Choroid plexus epithelial cell (primary cell): ENCODE measurements at places on chromosomes 6 and 20.

DNA sequence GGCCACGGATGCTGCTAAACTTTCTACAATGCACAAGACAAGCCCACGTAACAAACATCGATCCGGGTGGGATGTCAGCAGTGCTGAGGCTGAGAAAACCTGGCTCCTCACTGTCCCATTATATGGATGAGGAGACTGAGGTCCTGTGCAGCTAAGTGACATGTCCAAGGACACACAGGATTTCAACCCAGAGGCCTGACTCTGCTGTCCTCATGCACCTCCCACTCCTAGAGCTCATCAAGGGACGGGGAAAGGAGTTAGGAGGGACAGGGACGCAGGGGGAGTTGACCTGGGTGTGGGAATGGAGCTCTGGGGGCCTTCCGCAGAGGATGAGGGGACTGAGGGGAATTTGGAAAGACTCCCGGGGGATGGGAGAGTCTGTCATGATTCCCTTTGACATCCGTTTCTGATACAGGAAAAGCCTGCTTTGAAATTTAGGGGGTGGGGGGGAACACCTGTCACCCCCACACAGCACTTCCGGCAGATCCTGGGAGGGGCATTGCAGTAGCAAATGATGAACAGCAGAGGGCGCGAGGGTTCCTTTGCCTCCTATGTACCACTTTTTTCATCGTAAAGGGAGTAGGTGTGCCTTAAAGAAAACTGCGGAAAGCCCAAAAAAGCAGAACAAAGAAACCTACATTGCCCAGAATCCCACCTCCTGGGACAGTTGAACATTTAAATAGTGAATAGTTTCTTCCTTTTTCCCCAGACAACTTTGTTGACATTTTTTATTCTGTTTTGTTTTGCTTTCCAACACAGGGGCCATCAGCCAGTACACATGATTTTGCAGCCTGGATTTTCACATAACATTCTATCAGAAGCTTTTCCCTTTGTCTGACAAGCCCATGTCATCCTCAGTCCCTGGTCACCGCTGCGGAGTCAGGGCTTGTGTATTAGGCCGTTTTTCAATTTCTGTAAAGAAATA, 48.6 kb downstream of the SLC2A10 start:
- DNase-seq: peak; percentile 71

DNA sequence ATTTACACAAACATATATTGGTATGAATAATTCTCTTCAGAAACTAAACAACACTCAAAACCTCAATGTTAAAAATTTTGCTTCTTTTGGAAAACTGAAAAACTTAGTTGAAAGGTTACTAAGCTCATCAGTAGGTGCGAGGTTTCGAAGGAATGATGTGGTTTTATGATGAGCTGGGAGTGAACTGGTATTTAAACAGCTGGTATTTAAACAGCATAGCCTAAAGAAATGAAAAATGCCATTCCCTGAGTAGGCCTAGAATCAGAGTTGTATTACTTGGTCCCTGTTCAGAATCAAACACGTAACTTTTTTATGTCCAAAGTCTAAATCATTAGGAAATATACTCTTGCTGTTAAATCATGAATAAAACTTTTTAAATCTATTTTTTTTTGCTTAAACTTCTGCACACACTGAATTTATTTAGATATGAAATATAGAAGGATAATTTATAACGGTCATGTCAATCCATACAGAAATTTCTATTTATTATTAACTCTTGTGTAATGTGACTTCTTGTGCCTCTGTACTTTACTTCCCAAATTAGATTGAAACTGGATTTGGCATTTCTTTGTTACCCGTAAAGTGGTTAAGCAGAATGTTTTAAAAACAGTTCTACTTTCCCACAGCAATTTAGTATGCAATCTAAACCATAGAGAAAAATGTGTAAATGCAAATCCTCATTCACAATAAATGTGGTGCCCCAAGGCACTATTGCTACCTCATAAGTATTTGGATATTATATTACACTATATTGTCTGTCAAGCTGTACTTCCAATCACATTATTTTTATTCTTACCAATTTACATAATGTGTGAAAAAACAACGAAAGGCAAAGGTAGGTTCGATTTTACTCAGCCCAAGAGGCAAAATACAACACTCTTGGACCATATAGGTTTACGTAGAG, 124.1 kb downstream of the HS3ST5 start:
- DNase-seq: no peak

- DNase-seq: peak; percentile 52
These were observed 217.3 kb downstream of the ATXN1 start for GRCh38 chr6:16544006-16544405.

DNA sequence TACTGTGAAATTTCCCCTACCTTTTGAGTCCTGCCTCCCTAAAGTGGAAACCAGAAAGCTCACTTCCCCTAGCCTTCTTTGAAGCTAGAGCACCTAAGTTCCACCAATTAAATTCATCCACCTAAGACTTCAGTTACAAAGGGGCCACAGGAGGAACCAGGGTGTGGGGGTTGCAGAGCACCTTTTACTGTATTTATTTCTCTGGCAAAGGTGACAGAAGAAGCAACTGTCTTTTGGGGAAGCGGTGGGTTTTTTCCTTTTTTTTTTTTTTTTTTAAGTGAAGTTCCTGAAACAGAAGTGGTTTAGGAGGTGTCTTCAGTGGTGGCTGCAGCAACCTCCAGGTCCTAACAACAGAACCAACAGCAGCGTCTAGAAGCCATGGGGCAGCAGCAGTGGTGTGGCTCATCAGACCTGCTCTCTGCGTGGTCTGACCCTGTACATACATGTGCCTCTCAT, 13.1 kb downstream of the PSMB9 start:
- no peak for DNase-seq

DNA sequence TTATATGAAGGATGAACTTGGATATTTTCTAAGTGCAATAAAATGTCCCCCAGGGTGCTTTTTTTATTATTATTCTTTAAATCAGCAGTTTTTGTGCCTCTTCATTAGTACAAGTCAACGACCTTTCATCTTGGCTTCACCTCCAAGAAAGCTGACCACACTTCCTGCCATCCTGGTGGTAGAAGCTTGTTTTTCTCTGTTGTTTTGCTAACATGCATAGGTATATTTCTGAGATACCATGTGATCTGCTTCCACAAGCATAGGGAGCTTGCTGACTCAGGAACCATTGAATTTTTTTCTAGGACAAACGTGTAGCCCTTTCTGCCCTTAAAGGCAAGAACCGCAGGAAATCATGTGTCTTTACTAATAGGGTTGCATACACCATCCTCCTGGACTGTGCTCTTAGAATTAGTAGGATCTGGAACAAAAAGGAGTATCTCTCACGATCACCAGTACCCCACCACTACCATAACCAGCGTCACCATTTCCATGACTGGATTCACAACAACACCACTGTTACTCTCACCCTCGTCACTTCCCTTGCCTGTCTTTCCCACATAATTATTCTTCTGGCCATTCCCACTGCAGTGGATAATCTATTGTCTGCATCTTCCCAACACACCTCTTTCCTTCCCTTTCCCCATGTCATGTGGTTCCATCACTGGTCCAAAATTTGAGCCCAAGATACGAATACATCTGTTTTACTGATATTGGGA, 207.1 kb downstream of the MAFB start:
- DNase-seq: peak; percentile 28

DNA sequence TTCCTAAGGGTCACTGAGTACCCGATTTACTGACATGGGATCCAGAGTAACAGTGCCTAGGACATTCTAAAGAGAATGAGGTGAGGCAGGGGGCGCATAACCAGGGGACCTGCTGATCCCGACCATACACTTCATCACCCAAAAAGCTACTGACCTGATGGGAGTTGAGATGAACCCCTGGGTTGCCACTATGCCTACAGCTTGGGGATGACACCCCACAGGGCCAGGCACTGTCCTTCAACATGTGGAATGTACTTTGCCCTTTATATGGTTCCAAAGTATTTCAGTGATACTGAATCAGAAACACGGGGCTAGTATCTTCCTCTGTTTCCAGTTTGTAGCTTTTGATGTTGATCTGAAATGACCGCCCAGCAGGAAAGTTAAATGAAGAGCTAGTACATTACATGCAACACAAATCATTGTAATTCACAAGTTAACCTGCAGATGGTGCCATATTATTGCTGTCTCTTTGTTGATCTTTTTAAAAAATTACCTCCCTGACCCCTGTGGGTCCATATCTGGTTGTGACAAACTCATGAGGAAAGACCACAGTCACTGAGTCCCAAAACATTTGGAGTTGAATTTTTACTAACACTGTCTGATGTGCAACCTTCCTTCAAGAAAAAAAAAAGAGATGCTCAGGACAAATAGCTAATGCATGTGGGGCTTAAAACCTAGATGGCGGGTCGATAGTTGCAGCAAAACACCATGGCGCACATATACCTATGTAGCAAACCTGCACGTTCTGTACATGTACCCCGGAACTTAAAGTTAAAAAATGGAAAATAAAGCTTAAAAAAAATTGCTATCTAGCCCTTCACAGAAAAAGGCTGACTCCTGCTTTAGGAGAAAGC, 42.7 kb upstream of the GCNT2 start:
- peak; percentile 60 for DNase-seq

GRCh38 chr6:16654701-16655100, 106.6 kb downstream of the ATXN1 start:
- peak; percentile 33 for DNase-seq

- DNase-seq: peak; percentile 72
These were observed 826 bp upstream of the PYGB start for GRCh38 chr20:25247000-25247517.

- DNase-seq: no peak
These were observed 193.9 kb downstream of the DLL1 start for GRCh38 chr6:170096803-170097504.

DNA sequence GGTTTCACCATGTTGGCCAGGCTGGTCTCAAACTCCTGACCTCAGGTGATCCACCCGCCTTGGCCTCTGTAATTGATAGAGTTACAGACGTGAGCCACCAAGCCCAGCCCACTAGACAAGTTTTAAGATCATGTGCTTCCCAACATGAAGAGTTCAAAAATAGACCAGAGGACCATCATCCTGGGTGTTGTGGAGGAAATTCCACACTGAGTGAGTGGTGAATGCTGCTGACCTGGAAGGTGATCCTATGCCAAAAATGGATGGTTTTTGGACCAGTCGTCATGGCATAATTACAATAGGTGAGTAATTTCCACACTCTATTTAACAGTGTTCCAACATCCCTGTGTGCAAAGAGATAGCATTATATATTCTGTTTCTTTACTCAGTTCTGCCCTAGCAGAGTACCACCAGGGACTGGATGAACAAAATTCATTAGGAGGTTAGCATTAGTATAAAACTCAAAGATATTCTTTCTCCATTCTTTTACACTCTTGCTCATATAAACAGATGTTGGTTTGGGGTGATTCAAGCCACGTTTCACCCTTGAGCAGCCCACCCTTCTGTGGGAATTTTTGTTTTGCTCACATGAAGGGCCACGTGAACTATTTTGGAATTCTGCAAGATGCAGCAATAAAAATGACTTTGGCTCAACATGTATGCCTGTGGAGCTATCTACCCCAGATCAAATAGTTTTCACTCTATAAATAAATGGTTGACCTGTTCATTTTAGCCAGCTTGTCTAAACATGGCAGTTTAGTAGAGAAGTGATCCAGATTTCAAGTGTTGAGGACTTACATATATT, 206.2 kb upstream of the TCF21 start:
- no peak for DNase-seq

DNA sequence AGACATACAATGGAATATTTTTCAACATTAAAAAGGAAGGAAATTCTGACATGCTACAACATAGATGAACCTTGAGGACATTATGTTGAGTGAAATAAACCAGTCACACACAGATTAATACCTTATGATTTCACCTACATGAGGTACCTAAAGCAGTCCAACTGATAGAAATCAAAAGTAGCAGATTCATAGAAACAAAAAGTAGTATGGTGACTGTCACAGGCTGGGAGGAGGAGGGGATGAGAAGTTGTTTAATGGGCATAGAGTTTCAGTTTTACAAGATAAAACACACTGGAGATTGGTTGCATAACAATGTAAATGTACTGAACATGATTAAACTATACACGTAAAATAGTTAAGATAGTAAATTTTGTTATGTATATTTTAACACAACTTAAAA, 48.5 kb upstream of the OLIG3 start:
- no peak for DNase-seq

DNA sequence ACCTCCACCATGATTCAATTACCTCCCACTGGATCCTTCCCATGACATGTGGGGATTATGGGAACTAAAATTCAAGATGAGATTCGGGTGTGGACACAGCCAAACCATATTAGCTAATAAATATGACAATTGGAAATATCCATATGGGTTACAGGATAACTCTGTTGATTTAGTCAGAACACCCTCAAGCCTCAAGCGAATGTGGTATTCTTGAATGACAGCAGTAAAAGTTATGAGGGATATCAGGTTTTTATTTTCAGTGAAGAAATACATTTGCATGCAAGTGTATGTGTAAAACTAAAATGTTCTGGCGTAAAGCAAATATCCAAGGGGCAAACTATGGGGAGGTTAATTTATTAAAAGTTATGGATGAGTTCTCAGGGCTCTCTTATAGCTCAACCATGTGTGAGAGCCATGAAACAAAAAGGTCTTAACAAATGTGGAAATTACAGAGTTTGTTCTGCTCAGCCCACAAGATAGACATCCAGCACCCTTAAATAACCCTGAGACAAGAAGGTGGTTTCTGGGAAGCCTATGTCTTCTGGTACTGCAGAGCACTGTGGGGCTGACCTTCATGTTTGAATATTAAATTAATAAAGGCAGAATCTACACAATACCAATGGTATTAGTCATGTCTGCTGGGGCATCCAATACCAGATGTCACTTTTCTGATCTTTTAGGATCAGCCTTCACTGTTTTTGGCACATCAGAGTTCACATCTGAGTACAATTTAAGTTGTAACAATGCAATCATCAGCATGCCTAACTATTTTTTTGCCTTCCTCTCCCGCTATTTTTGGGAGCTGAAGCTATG, 370.5 kb upstream of the RSPO3 start:
- peak; percentile 38 for DNase-seq

- peak; percentile 32 for DNase-seq
These were observed 73.7 kb downstream of the GMDS start for GRCh38 chr6:2171728-2172127.

DNA sequence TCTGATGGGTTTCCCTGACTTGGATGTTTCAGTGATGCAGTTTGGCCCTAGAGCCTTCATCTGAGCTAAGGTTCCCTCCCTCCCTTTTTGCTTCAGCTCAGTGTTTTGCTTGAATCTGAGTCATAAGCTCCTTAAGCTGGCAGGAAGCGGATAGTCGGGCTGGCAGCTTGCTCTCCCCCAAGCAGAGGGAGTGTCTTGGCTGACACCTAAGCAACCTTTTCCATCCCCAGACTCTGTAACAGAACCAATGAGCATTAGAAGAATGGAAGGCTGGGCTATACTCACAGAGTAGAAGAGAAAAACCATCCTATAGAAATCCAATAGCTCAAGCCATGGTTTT, 98.3 kb downstream of the HAO1 start:
- DNase-seq: peak; percentile 90

GRCh38 chr20:12827816-12828385, 180.9 kb upstream of the SPTLC3 start:
- DNase-seq: peak; percentile 11

- DNase-seq: no peak
These were observed 201.8 kb downstream of the TTLL2 start for GRCh38 chr6:167526465-167527368.

- peak; percentile 94 for DNase-seq
These were observed 9.4 kb upstream of the ARMC12 start for GRCh38 chr6:35727231-35727934.
